ENCODE measurements at places on chromosomes 5 and 9.

- no peak for DNase-seq
Observed at GRCh38 chr9:124190761-124191160, 67.0 kb upstream of the NEK6 start.

- peak; percentile 56 for DNase-seq
Observed at GRCh38 chr5:40958811-40959210, 49.5 kb downstream of the C7 start.

DNA sequence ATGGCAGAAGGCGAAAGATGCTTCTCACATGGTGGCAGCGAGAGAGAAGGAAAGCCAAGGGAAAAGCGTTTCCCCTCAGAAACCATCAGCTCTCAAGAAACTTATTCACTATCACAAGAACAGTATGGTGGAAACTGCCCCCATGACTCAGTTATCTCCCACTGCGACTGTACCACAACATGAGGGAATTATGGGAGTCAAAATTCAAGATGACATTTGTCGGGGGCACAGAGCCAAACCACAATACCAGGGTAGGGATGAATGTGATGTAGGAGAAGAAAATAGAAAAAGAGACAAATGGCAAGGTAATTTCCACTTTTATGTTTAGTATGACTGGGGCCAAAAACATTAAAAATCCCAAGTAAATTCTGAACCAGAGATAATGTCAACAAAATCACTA, 216.8 kb downstream of the TRIM36 start:
- peak; percentile 58 for DNase-seq

DNA sequence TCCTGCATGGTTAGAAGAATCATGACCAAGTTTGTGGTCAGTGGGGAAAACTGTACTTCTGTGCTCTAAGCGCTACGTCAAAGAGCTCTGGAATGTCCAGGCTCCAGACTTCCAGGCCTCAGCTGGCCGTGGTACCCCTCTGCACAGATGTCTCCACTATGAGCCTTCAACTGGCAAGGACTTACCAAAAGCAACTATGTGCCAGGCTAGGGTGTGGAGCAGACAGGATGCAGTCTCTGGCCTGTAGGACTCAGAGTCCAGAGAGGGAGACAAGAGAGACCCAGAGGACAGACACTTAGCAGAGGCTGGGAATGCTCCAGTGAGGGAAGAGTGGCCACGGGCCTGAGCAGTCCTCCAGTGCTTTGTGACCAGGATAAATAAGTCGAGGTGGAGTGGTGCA, 31.0 kb upstream of the TCF7 start:
- DNase-seq = no peak

- DNase-seq = no peak
Observed at GRCh38 chr9:132742821-132743311, 72.6 kb downstream of the GTF3C4 start.

DNA sequence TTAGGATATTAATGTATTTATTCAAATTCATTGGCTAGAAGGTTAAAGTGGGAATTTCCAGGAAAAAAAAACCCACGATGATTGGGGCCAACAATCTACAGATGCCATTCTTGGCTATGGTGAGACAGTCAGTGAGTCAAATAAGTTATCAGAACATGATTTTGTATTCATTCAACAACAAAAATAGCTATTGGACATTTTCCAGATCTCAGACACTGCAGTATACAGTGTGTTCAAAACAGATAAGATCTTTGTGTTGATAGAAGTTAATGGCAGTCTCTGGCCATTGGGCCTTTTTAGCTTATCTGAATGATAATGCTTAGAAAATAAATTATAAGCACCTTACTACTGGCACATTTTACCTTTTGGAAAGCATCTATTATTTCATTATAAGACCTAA, 547.7 kb downstream of the MAT2B start:
- DNase-seq = no peak
